NCI-H1417 treated with DMSO at 0.1 percent for 48 hours (cell line): ENCODE measurements at places on chromosomes 1 and 21.

DNA sequence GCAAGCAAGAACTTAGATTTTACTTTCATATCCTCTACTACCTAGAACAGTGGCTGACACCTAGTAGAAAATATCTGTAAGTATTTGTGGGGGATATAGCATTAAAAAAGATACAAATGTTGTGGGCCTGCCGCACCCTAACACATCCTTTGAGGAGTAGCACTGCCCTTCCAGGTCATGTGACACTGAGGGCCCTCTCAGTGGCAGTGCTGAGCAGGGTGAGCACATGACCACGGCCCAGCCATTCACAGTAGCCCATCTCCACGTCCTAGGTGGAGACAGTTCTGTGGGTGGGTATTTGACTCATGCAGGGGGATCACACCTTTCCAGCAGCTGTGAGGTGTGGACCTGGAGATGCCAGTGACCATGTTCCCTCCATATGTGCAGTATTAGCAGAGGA is 108.9 kb downstream of the OMA1 start:
- no peak for DNase-seq

DNA sequence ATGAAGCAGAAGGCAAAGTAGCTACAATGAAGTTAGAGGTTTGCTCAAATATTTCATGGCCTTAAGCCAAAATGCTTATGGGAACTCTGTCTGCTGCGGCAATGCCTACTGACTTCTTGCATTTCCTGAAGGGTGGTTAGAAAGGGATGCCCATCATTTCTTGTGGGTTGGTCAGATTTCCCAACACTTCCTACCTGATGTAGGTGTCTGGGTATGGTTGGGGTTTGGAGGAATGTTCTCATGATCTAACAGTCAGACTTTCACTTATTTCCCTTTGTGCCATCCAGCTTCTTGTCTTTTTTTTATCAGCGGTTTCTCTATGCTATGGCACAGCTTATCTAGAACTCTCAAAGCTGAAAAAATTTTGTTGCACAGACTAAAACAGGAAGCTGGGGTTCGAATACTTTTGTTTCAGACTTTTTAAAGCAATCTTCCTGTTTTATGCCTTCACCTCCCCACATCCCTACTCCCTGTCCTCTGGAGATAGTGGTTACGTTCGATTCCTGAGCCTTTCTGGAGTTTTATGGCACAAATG is 307.7 kb downstream of the USP25 start:
- DNase-seq, result no peak

DNA sequence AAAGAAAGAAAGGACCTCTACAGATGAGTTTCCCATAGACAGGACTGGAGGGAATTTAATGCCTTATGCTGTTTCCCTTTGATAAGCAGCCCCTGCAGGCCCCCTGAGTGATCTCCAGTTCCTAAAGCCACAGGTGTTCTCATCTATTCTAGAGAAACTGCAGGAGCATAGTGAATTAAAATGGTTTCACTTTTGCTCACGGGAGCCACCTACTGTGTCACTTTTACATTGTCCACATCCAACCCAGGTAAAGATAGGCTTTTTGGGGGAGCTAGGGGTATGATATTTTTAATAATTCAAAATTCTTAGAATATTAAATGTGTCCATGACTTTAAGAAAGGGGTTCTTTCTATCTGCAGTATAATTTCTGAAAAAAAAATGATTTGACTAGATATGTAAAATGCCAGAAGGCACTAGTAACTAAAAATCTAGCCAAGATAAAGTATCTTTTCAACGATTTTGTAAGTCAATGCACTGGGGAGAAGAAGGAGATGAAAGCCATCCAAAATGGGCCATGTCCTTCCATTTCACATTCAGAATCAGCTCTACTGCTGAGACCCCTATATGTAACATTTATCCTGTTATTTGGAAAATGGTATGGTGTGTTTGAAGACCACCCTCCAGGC is 267.3 kb upstream of the DUSP10 start:
- no peak for DNase-seq

GRCh38 chr1:212962509-212962908 is 12.2 kb downstream of the VASH2 start:
- no peak for DNase-seq

DNA sequence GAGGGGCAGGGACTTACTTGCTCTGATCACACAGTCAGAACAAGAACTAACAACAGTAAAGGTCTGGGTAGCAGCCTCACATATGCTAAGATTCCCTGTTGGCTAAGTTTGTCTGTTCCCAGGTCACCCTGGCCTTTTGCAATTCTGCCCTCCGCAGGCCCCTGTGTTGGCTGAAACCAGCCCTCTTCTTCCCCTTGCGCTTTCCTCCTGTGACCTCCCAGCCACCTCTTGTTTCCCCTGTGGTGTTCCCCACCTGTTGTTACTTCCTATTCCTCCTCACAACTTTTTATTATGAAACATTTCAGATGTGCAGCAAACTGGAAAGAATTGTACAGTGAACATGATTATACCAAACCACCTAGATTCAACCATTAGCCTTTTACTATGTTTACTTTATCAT is 23.4 kb downstream of the MAPKAPK2 start:
- no peak for DNase-seq

DNA sequence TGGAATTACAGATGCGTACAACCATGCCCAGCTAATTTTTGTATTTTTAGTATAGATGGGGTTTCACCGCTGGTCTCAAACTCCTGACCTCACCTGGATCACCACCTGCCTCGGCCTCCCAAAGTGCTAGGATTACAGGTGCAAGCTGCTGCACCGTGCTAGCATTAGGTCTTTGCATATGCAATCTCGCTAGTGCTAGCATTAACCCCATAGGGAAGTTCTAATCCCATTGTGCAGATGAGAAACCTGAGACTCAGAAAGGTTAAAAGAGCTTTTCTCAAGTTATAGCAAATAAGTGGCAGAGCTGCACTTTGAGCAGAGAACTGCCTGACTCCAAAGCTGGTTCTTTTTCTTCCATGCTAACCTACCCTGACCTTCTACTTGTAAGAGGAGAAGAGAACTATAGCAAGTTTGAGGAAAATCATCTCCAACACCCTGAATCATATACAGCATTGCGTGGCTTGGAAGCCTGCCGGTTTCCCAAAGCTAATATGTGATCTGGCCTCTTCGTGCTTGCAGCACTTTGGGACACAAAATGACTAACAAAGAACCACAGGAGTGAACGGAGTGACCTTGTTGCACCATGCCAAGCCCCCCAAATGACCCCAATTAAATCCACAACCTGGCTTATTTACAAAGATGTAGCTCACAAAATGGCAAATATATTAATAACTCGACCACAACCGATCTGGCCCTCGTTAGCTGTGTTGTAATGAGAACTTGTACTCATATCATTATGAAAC is 185.1 kb downstream of the TM2D1 start:
- no peak for DNase-seq

DNA sequence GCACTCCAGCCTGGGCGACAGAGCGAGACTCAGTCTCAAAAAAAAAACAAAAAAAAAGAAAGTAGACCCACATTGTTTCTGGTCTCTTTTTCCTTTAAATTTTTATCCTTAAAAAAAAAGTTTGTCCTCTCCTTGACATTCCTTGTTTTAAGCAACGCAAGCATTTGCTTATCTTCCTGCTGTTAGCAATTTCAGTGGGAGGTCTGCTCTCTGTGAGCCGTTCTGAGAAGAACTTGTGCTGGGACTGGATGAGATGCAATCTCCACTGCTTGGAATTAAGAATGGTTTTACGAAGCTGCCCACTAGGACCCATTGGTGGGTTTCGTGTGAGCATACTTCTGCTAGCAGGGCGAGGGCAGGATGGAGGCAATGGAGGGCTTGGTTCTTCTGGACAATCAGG is 225.1 kb upstream of the TMEM51 start:
- DNase-seq, result no peak

DNA sequence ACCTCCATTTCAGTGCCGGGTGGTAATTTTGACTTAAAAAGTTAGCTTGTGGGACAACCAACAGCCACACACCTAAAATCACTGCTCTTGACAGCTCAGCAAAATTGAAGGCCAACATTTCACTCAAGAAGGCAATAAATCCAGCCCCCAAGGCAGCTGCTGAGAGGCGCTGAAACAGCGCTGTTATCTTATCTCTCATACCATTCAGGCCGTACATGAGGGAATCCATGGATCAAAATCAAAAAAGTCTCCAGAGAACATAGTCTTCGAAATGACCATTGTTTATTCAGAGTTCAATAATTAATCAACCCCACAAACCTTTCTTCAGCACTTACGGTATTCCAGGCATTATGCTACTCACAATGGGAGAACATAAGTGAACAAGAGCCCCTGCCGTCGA is 38.5 kb downstream of the ZBTB18 start:
- no peak for DNase-seq

DNA sequence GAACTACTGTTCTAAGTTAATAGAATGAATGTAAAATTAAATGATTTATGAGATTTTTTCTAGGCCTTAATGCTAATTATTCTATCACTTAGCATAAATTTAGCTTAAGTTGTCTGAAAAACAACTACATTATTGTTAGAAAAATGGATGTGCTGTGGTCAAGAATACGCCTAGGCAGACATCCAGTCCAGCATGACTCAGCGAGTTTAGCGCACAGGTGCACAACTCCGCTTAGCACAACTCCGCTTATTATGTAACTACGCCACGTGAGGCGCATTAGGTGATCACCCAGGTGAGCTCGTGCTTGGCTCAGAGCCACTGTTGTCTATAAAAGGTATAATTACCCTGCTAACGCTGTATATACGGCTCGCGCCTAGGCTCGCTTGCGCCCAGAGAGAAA is 1043.6 kb upstream of the ADGRL4 start:
- no peak for DNase-seq

- no peak for DNase-seq
These were observed 35.1 kb upstream of the CNN3 start for GRCh38 chr1:94961988-94962387.

DNA sequence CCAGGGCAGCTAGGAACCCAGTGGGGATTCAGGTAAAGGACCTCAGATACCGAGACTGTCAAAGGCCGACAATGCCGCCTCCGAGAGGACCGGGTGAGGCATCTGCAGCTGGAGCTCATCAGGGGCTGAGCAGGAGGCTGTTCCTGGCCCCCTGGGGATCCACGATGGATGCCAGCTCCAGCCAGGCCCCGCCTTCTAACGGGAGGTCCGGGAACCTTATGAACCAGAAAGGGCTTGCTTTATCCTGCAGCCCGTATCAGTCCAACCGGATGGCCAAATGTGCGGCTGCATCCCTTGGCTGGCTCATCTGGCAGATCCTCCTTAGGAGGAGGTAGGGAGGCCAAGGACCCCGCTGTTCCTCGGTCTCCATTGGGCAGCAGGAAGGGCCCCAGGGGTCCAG is 32.0 kb downstream of the SLC45A1 start:
- no peak for DNase-seq

DNA sequence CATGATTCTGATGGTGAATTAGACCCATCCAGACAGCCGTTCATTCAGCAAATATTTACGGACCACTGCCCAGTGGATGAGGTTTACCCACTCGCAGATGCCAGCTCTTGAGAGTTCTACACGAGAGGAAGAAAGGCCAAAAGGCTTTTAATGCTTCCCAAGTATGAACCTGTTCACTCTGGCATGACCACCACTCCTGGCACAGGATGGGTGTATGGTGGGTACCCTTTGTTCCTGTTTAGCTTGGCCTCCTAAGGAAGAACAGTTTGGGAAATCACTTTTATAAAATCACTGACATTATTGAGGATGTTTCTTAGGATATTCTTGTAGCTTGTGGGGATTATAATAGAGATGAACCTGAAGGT is 67.2 kb downstream of the HMGB4 start:
- no peak for DNase-seq

DNA sequence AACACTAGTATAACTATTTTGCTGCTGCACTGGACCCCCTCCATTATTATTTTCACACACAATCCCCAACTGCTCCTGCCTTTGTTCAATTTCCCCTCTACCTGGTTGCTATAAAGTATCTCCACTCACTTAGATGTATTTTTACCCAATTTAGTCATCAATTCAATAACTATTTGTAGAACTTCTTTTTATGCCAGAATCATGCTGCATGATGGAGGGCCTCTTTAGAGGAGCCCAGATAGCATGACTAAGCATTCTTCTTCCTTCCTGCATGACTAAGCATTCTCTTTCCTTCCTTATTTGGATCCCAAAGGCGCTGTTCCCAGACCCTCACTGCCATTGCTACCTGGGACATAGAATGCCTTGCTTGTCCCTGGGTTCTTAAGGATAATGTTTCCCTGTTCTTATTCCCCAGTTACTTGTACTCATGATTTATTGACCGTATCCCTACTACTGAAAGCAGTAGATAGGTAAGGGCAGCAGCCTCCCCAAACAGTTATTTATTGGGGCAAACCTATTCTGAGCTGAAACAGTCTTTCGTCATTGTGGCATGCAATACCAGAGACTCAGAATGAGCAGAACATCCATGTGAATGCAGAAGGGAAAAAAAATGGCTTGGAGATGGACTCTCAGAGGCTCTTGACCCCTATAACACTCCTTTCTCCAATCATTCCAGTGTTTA is 89.3 kb upstream of the AKT3 start:
- DNase-seq, result no peak

- DNase-seq, result no peak
These were observed 56.7 kb upstream of the NTPCR start for GRCh38 chr1:232893481-232894313.

DNA sequence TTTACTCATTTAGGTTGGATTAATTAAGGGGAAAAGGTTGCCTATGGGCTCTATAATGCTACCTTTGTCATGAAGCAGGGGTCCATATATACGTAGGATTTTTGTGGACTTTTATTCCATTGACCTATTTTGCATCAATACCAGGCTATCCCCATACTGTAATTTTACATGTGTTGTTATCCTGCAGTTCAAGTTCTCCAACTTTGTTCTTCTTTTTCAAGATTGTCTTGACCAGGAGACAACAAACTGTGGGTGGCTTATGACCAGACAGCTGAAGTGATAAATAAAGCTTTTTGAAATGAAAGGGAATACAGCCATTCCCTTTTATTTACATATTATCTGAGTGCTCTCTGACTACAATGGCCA is 345.7 kb downstream of the BARHL2 start:
- no peak for DNase-seq

DNA sequence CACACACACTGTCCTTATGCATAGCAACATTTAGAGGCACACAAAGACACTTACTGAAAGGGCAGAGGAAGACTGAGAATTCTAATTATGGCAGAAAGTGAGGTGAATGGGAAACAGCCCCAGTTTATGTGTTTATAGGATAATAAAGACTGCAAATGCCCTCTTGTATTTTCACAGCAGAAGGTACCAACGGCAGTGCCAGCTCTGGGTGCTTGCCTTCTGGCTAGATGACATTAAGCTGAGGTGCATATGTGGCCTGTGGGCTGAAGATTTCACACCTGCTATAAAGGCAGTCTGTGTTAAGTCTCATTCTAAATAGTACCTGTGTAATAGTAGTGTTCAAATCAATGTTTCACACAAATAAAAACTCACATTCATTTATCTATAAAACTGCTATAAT is 347.2 kb upstream of the ZRANB2 start:
- DNase-seq, result no peak

DNA sequence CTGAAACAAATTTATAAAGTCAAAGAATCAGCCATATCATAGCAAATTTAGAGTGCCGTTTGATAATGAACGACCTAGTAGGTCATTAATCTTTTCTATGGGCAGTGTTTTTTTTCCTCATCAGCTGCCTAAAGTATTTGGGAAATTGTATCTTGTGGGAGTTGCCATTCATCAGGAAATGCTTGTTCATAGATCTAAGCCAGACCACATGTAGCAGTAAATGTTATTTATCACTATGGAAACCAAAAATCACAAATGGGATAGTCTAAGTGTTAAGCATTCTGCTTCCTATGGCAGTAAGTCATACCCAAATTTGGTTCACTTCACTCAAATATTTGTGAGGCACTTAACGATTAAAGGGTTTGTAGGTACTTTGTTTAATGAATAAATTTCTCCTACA is 52.9 kb downstream of the LRRC8D start:
- no peak for DNase-seq
